ENCODE measurements at places on chromosomes 6 and 20. TPM values are rescaled to one million over a fixed set of nuclear protein-coding genes. Genes with fewer than 3 reads are reported as not detected.

The BMP2 gene
- total RNA-seq: 2.2 TPM

The FAM83C gene
- total RNA-seq: not detected

The F13A1 gene
- not detected for total RNA-seq

The CLPSL2 gene
- total RNA-seq: not detected

The CFB gene
- total RNA-seq: 2.0 TPM

The ADGRB3 gene
- 0.17 TPM for total RNA-seq

The HLA-DRB5 gene
- total RNA-seq: not detected

The MRAP2 gene
- total RNA-seq: not detected

The PTGIS gene
- total RNA-seq: 0.15 TPM

The MAFB gene
- 1.0 TPM for total RNA-seq

The RAD21L1 gene
- not detected for total RNA-seq

The SLC29A1 gene
- 23.4 TPM for total RNA-seq

The TREM2 gene
- total RNA-seq: not detected

The MCHR2 gene
- total RNA-seq: not detected

The MAK gene
- total RNA-seq: 0.15 TPM

The MEP1A gene
- total RNA-seq: not detected

The IL17A gene
- not detected for total RNA-seq

The ARFGEF3 gene
- total RNA-seq: under 0.01 TPM

The GRIK2 gene
- total RNA-seq: 0.15 TPM

The RGS17 gene
- 8.2 TPM for total RNA-seq

The BIRC7 gene
- total RNA-seq: not detected

The SPACA1 gene
- total RNA-seq: not detected

The HSPA1L gene
- total RNA-seq: 0.50 TPM

The SMLR1 gene
- total RNA-seq: not detected

The CDH26 gene
- total RNA-seq: not detected

The CLVS2 gene
- not detected for total RNA-seq

The HLA-DQB2 gene
- total RNA-seq: not detected

The CENPW gene
- total RNA-seq: 18.7 TPM

The CNKSR3 gene
- 6.8 TPM for total RNA-seq

The SRXN1 gene
- total RNA-seq: 34.5 TPM

The CCR6 gene
- total RNA-seq: not detected

The CST7 gene
- total RNA-seq: not detected

The HEY2 gene
- not detected for total RNA-seq

The RBL1 gene
- total RNA-seq: 8.9 TPM

The AGER gene
- 1.0 TPM for total RNA-seq

The FOXF2 gene
- 16.4 TPM for total RNA-seq

The DPPA5 gene
- total RNA-seq: not detected
